Parietal lobe (tissue), 2 donors: ENCODE measurements at places on chromosomes 4 and X. TPM values are rescaled to one million over a fixed set of nuclear protein-coding genes. Genes with fewer than 3 reads are reported as not detected.

FGG gene
- 0.63 TPM for total RNA-seq

FAM53A gene
- total RNA-seq: 0.63 TPM

XAGE2 gene
- total RNA-seq: not detected

DKK2 gene
- 1.3 TPM for total RNA-seq

PCDH10 gene
- total RNA-seq: 45.4 TPM

PPID gene
- 27.9 TPM for total RNA-seq

LRRC66 gene
- total RNA-seq: 1.9 TPM

BRS3 gene
- not detected for total RNA-seq

MAGEA9B gene
- total RNA-seq: not detected

FAM9A gene
- total RNA-seq: not detected

TMEM31 gene
- total RNA-seq: not detected

AVPR2 gene
- not detected for total RNA-seq

ODAPH gene
- total RNA-seq: not detected

TEC gene
- total RNA-seq: 4.7 TPM

ZFP92 gene
- total RNA-seq: 1.9 TPM

PLS3 gene
- total RNA-seq: 122 TPM

RNF113A gene
- 12.2 TPM for total RNA-seq

SOX3 gene
- total RNA-seq: 4.7 TPM

MAP7D3 gene
- total RNA-seq: 0.94 TPM

TMEM271 gene
- total RNA-seq: 13.5 TPM

GPRIN3 gene
- 35.1 TPM for total RNA-seq

SOWAHD gene
- 0.31 TPM for total RNA-seq

ASMT gene
- not detected for total RNA-seq

NLRP2B gene
- 0.31 TPM for total RNA-seq

DUSP9 gene
- 1.6 TPM for total RNA-seq

CXCL3 gene
- not detected for total RNA-seq

PNMA5 gene
- total RNA-seq: 2.8 TPM

SLC25A53 gene
- total RNA-seq: 17.5 TPM

OPN1MW gene
- total RNA-seq: not detected

DIPK2B gene
- 2.2 TPM for total RNA-seq

WDR45 gene
- total RNA-seq: 37.6 TPM

HTN3 gene
- not detected for total RNA-seq

CWH43 gene
- total RNA-seq: not detected

LEF1 gene
- 7.5 TPM for total RNA-seq

GIMD1 gene
- not detected for total RNA-seq
